ENCODE measurements at places on chromosomes 12 and 14. TPM values are rescaled to one million over a fixed set of nuclear protein-coding genes. Genes with fewer than 3 reads are reported as not detected.

The NEUROD4 gene
- not detected for total RNA-seq

DNA sequence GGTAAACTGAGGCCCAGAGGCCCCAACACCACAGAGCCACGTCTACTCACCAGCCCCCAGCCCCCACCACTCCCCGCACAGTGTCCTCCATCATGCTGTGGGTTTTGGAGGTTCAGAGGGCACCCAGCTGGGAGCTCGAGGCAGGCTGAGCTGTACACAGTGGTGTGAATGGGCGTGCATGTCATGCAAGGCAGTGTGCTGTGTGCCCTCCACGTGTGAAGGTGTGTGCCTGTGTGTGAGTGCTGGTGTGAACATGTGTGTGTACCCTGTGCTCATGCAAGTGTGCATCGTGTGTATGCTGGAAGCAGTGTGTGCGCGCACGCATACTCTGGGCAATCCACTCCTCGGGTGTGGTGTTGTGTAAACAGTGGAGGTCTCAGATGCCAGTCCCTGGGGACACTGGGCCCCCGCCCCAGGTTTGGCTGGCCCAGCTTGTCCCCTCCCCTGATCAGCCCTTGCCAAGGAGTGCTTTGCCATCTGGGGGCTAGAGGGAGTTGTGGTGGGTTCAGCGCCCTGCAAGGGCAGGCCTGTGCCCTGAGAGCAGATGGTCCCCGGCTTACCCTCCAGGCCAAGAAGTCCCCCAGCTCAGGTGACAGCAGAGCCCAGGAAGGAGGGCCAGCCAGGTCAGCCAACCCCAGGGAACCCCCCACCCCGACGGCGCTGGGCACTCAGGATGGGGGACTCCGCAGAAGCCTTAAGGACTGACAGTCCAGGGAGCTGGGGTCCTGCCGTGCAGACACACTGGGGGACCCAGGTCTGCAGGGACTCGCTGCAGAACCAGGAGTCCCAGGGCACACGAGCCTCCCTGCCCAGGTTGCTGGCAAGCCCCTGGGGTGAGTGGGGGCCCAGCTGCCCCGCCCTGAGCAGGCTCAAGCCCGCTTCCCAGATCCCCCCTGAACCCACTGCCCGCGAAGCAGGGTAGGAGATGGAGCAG lies 23.8 kb upstream of the GPR132 start:
- DNase-seq = no peak
- H3K4me3 ChIP-seq = no peak overlapping the region
- no peaks in the 10 kb centered on the region for H3K27me3 ChIP-seq
- no peaks in the 10 kb centered on the region for H3K36me3 ChIP-seq
- H3K4me1 ChIP-seq = 0 out of 3 replicates have a peak, but pooled peaks cover 3% of the 10 kb centered on the region

- H3K27me3 ChIP-seq = no peaks in the 10 kb centered on the region
- no peak for DNase-seq
- H3K36me3 ChIP-seq = no peaks in the 10 kb centered on the region
- H3K4me3 ChIP-seq = no peak overlapping the region
- H3K4me1 ChIP-seq = no peaks in the 10 kb centered on the region
Observed at GRCh38 chr12:79514730-79515529, 175.8 kb downstream of the PAWR start.

GRCh38 chr12:85489194-85489593 lies 209.2 kb downstream of the ALX1 start:
- no peak for DNase-seq
- no peak overlapping the region for H3K4me3 ChIP-seq
- no peaks in the 10 kb centered on the region for H3K36me3 ChIP-seq
- no peaks in the 10 kb centered on the region for H3K27me3 ChIP-seq

The MYF5 gene
- not detected for total RNA-seq

- no peaks in the 10 kb centered on the region for H3K27me3 ChIP-seq
- H3K27ac ChIP-seq = no peak overlapping the region
- no peak for DNase-seq
- no peaks in the 10 kb centered on the region for H3K36me3 ChIP-seq
- H3K4me3 ChIP-seq = no peak overlapping the region
Observed at GRCh38 chr14:32206552-32206951, 3.5 kb upstream of the RNU6-8 start.

Data from K562 (cell line).